GM06990 (cell line): ENCODE measurements at places on chromosomes 5 and 9.

- no peak for DNase-seq
Measured at GRCh38 chr5:109347252-109347888, 62.4 kb downstream of the PJA2 start.

- DNase-seq, result no peak
Measured at GRCh38 chr5:111820072-111820471, 63.1 kb upstream of the NREP start.

GRCh38 chr5:25295067-25295466 is 650.3 kb upstream of the CDH10 start:
- no peak for DNase-seq

DNA sequence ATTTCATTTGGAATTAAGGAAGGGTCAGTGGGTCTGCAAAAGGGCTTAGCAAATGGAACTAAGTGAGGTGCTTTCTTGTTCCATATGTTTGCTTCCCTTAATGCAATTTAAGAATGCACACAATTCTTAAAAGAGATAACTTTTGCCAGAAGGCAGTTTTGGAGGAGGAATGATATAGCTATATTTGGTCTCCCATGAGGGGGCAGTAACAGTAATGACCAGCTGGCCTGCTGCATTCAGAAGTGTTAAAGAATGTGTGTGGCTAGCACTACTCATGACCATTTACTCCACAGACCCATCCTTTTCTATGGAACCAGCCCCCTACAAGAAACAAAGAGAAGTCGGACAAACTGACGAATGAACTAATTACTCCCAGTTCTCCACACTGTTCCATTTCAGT is 638.9 kb downstream of the RAB3C start:
- DNase-seq, result no peak

- DNase-seq, result no peak
Measured at GRCh38 chr9:81080185-81080584, 609.2 kb downstream of the TLE1 start.

GRCh38 chr5:115246361-115246991 is 16.2 kb downstream of the PGGT1B start:
- DNase-seq, result no peak

- DNase-seq, result no peak
Measured at GRCh38 chr9:70832492-70832891, 288.9 kb downstream of the TRPM3 start.

DNA sequence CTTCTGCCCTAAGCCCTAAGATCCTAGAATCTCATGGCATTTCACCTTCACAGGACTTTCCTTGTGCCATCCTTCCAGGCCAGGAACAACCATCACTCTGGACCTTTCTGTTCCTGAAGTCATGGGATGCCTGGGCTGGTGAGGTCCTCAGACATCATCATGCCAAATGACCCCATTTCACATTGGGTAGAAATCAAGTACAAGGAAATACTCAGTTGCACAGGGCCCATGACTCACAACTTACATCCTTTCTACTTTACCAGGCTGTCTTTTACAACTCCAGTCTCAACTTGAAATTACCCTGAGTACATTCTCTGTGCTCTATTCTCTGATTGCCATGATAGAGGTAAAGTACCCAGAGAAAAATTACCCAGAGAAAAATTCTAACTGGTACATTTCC is 167.1 kb downstream of the PIK3R1 start:
- DNase-seq, result no peak
